ENCODE measurements at places on chromosomes 16 and 17.

GRCh38 chr17:3526971-3527370, 30.6 kb downstream of the TRPV3 start:
- DNase-seq, result no peak

DNA sequence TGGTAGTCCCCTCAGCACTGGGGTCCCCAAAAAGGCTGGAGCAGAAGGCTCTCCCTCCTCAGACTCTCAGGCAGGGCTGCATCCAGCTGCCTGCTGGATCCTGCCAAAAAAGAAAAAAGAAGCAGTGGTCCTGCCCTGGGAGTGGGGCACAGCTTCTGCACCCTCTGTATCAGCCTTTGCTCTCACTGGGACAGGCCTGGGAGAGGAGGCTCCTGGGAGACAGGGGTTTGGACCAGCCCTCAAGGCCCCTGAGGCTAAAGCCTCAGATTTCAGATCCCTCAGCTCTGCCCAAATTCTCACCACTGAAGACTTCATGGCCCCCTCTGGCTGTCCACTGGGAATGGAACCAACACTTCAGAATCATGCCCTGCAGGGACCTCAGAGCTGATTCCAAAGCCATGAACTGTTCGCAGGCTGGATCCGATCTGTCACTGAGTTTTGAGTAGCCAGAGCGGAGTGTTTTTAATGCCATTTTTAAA, 96.9 kb downstream of the C16orf78 start:
- no peak for DNase-seq

DNA sequence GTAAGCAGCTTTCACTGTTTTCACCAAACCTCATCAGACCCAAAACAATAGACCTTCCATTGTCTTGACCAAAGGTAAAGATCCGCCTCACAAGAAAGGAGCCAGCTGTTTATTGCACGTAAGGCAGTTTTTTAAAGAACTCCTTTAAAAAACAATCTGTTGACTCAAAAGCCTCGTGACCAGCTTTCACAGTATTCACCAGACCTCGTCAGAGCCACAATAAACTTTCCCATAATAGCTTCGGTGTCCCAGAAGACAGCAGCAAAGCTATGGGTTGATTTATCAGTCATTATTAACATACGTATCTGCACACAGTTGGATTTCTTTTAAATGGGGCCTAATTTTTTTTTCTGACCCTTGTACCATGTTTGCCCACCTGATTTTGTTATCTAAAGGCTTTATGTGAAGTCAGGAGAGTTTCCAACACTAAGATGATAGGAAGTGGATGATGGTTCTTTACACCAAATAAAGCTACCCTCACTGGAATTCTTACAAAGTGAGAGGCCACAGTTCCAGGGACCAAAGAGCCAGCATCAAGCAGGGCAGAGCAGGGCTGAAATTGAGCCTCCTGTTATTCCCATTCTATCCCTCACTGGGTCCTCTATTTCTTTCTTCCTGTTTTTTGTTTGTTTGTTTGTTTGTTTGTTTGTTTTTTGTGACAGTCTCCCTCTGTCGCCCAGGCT, 17.6 kb upstream of the HELZ start:
- DNase-seq, result no peak

GRCh38 chr17:50122945-50123344, 7.0 kb downstream of the SAMD14 start:
- DNase-seq, result no peak

- no peak for DNase-seq
Observed at GRCh38 chr16:88463411-88463810, 10.3 kb downstream of the ZFPM1 start.

GRCh38 chr16:29702269-29702668, 23.3 kb downstream of the QPRT start:
- DNase-seq, result no peak

- no peak for DNase-seq
Observed at GRCh38 chr17:67027031-67027628, 17.2 kb upstream of the CACNG1 start.
